CD8-positive, alpha-beta T cell (primary cell): ENCODE measurements at places on chromosomes 12 and 14.

- DNase-seq, result no peak
Observed at GRCh38 chr12:113071135-113072112, 14.9 kb downstream of the DTX1 start.

DNA sequence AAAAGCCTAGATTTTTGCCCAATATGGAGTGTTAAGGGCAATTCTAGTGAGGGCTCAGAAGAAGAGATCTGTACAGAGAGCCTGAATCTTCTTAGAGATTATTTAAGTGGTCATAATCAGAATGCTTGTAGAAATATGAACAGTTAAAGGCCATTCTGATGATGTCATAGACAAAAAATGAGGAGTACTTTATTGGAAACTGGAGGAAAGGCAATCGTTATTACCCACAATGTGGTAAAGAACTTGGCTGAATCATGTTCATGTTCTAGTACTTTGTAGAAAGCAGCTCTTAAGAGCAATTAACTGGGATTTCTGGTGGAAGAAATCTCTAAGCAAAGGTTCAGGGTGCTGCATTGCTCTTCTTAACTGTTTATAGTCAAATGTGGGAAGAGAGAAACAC is 36.4 kb upstream of the SYT10 start:
- no peak for DNase-seq

DNA sequence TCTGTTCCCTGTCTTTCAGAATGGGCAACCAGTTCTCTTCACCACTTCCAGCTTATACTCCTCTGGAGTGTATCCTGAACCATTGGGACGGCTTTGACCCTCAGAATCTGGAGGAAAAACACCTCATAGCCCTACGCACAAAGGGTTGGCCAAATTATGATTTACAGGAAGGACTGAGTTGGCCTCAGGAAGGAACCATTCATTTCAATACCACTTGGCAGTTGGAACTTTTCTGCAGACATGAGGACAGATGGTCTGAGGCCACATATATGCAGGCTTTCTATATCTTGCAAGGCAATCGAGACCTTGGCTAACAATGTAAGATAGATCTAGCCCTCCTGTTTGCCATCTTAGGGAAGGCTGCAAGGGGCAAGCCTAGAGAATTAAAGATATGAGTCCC is 24.0 kb downstream of the CLECL1 start:
- DNase-seq, result no peak

DNA sequence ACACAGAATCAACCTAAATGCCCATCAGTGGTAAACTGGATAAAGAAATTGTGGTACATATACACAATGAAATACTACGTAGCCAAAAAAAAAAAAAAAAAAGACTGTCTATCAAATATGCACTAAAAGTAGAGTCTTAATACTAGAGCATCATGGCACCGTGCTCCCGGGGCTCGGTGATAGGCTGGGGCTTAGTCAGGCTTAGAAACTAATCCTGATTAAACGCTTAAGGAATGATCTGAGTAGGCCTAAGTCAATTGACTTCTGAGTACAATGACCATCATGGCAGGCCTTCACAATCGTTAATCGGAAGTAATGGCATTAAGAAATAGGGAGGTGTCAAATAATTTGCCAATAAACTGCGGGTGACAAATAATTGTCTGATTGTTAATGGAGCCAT is 9.7 kb downstream of the PLBD1 start:
- DNase-seq, result no peak

- DNase-seq, result no peak
Observed at GRCh38 chr14:23641915-23642588, 5.9 kb downstream of the DHRS2 start.

DNA sequence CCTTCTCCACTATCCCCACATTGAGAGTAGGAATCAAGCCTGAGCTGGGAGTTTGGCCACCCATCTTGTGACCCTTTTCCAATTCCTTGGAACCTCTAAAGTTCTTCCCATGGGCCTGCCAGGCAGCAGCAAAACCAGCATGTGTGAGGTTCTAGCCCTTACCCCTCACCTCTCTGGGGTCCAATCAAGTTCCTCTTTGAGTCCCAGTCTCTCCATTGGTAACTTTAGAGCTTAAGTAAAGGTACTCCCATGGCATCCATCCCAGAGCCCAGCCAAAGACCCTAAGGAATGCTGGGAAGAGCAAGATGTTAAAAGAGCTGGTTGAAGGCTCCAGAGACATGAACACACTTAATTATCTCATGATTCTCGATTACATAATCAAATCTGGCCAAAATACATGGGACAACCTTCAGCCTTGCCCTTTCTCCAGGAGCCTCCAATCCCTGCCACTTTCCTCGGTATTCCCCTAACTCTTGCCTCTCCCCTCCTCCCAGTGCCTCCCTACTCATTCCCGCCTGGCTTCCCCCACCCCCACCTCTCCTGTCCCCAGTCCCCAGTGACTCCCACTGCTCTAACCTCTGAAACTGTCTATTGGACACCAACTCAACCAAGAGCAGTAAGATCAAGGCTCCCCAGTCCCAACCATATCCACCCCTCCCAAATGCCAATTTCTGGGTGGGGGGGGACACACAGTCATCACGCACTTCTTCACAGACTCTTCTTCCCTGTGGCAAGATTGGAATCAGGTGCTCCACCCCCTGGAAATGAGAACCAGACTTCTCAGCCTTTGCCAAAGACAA is 4.8 kb upstream of the TNS2 start:
- DNase-seq, result no peak

GRCh38 chr12:109575683-109576082 is 2.1 kb downstream of the MVK start:
- DNase-seq, result no peak

GRCh38 chr14:68374682-68375081 is 418.2 kb downstream of the ZFP36L1 start:
- no peak for DNase-seq
